Kidney (tissue), 22 donors: ENCODE measurements at places on chromosomes 6 and 20. TPM values are rescaled to one million over a fixed set of nuclear protein-coding genes. Genes with fewer than 3 reads are reported as not detected.

- no peak for DNase-seq
Observed at GRCh38 chr6:122683989-122684651, 73.9 kb downstream of the PKIB start.

DNA sequence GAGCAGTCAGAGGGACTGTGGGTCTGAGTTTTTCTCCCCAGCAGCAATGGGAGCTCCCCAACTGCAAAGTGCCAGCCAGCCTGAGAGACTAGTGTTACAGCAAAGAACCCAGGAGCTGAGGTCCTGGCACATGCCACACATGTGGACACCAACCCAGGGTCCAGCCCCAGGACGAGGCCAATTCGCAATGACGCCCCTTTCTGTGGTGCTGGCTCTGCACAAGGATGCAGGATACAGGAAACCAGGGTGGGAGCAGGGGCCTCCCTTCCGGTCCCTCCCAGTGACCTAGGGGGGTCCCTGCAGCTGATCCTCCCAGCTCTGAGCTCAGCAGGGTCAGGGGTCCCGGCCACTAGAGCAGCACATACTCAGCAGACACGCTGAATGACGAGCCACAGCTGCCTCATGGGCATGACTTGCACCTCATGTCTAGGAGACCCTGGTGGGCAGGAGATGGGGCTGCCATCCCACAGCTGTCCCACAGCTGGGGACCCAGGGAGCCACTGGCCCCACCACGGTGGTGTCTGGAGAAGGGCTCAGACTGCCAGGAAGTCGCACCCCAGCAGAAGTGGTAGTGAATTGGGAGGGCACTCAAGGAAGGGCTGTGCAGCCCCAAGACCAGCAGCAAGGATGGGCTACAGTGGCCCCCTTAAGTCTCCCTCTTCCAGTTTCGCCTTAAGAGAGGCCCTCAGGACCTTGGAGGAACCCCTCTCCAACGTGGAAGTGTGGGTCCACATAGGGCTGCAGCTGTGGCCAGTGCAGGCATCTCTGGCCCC lies 3.6 kb downstream of the ARFRP1 start:
- no peak for DNase-seq

DNA sequence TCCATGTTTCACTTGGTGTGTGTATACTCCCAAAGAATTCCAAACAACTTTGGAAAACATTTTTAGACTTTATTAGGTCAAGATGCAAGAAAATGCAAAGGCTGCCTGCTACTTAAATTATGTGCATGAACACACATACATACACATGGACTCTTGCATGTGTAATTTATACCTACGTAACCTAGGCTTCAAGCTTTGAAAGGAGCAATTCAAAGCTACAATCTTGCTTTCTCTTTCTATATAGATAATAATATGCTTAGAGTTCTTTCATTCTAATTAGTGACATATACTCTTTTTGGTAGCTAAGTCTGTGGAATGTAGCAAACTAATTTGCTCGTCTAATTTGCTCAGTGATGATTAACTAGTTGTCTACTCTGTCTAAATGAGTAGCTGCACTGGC lies 146.5 kb downstream of the EPHA7 start:
- DNase-seq = no peak

DNA sequence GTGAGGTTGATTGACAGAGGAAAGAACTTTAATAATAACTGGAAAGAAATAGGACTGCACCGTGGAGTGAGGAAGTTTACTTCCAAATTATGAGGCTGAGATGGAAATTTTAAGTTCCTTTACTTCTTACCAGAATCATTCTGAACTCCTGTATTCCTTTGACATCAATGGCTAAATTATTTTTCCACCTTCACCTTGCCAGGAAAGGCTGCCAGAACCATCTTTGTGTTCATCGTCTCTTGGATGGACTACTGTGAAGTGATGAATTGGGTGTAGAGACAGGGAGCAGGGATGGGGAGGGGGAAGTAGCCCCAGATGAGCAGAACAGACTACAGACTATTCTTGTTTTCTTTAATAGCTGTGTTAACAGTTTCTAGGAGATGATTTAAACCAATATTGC lies 102.1 kb upstream of the CEP162 start:
- DNase-seq = no peak

DNA sequence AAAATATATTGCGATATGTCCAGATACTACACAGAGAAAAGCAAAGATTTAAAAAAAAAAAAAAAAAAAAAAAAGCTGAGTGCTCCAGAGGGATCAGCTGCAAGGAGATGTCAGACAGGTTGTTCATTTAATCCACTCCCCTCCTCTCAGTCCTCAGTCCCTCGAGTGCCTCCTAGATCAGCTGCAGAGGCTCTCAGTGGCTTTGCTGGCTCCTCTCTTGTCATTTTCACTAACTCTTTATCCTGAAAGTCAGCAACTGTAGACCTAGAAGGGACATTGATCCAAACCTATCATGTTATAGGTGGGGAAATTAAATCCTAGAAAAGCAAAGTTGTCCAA lies 61.6 kb downstream of the KIAA0319 start:
- no peak for DNase-seq

ME1 gene
- 5.5 TPM for polyA plus RNA-seq

GRCh38 chr6:96521306-96521643 lies 331 bp upstream of the UFL1 start:
- no peak for DNase-seq

DNA sequence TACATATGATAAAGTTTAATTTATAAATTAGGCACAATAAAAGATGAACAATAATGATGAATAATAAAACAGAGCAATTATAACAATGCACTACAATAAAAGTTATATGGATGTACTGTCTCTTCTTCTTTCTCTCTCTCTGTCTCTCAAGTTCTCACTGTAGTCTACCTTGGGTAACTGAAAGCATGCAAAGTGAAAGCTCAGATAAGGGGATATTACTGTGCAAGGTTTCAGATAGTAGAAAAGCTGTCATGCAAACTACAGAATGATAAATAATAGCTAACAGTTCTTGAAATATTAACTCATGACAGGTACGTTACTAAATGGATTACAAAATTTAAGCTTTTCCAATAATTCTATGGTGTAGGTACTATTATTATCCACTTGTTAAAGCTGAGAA lies 311.9 kb upstream of the PRDM1 start:
- DNase-seq = no peak

DNA sequence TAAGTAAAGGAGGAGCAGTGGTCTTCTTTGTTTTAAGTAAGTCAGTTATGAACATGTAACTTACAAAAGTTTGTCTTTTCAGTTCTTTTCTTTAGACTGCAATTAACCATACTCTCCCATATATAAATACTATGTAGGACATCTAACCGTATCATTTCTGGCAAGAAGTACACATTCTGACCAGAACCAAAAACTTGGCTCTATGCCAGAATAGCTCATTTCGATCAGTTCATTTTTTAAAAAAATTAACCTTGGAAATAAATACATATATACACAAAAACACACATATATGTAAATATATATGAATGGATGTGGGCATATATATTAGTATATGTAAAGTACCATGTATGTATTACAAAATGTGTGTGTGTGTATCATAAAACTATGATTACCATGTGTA lies 145.0 kb downstream of the PHACTR1 start:
- DNase-seq = no peak

GJA10 gene
- polyA plus RNA-seq = not detected

- DNase-seq = no peak
Observed at GRCh38 chr6:46921059-46921458, 679 bp downstream of the ADGRF5 start.

DNA sequence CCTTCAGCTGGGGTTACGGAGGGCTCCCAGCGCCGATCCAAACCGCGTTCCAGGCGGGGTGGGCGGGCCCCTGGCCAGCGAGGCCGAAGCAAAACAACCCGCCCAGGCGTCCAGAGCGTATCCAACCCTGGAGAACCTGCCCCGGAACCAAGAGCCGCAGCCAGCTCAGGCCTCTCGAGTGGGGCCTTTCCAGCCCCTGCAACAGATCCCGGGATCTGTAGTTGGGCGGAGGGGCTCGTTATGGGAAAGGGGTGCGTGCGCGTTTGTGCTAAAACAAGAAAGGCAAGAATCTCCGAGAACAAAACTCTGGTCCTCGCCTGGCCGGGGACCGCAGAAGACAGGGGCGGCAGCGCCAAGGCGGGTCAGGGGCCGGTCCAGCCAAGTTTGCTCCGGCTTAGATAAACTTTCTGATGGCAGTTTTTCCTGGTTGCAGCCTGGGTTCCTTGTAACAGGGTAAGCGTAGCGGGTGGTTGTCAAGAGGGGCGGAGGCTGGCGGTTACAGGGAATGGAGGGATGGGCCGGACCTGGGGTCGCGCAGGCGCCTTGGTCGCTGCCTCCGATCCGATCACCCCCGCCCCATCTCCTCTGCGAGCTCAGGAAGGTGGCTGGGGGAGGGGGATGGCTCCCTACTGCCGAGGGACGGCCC lies 448 bp upstream of the RIN2 start:
- peak; percentile 99 for DNase-seq

TCP11 gene
- 0.41 TPM for polyA plus RNA-seq

CD93 gene
- 9.9 TPM for polyA plus RNA-seq

GRCh38 chr6:12011276-12012037 lies 655 bp upstream of the HIVEP1 start:
- DNase-seq = peak; percentile 98

GRCh38 chr6:72466971-72467566 lies 154.8 kb upstream of the KCNQ5 start:
- no peak for DNase-seq

DNA sequence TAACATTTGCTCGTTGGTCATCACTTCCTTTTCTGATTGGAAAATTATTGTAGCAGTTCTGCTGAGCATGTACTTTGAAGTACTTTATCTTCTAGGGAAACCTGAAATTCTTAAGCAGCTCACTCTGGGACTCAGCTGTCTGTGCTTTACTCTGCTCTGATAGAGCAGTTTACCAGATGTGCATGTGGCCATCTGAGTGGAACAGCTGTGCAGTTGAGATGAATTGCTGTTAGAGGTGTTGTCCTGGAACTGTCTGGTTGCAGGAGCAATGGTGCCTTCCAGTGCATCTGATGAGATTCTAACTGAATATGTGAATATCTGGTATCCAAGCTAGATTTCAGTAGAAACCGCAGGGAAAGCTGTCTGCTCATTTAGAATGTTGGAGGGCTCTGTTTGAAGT lies 27.2 kb downstream of the PANK2 start:
- no peak for DNase-seq
